Heart right ventricle (tissue), 16 donors: ENCODE measurements at places on chromosomes 3 and 15. TPM values are rescaled to one million over a fixed set of nuclear protein-coding genes. Genes with fewer than 3 reads are reported as not detected.

FBXO22 gene
- polyA plus RNA-seq, result 3.8 TPM

DAZL gene
- polyA plus RNA-seq, result not detected

RYR3 gene
- 0.06 TPM for polyA plus RNA-seq

SERPINI2 gene
- 0.06 TPM for polyA plus RNA-seq

ARHGEF26 gene
- 2.3 TPM for polyA plus RNA-seq

ALDH1A3 gene
- polyA plus RNA-seq, result 4.9 TPM
